ENCODE measurements at places on chromosomes 2 and 18.
A peak's percentile ranks its signal among the peaks of the same experiment; 100 is the strongest.

DNA sequence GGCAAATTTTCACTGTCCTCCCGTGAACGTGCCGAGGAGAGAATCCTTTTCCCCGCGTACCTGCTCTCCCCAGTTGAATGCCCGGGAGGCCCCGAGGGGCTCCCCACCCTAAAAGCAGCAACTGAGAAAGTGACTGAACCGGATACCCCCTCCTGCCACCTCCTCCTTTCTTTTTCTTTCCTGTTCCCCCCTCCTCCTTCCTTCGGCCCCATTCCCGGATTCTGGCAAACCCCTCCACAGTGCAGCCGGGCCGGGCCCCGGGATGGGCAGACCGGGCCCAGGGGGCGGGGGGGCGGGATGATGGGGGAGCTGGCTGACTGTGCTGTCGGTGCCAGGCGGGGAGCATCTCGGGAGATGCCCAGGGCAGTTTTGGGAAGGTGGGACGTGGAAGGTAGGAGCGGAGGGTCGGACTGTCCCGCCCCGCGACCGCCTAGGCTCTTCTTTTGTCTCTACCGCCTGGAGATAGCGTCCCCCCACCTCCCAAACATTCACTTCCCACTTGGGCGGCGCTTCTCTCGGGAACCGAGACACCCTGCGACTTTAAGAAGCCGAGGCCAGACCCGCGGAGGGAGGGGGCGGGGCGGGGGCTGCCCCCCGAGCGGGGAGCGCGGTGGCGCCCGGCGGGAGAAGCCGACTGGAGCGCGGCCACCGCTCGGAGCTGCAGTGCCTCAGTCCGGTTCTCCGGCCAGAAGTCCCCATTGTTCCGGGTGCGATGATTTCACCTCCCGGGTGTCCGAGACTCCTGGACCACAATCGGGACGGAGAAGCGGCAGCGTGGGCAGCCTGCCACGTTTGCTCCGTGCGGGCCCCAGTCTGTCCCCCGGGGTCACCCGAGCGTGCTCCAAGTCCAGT lies 8.2 kb downstream of the DLX2 start:
- DNase-seq, result no peak

- DNase-seq, result no peak
Observed at GRCh38 chr18:42137693-42138375, 182.8 kb downstream of the PIK3C3 start.

GRCh38 chr2:228675091-228675490 lies 493.6 kb upstream of the SPHKAP start:
- no peak for DNase-seq

DNA sequence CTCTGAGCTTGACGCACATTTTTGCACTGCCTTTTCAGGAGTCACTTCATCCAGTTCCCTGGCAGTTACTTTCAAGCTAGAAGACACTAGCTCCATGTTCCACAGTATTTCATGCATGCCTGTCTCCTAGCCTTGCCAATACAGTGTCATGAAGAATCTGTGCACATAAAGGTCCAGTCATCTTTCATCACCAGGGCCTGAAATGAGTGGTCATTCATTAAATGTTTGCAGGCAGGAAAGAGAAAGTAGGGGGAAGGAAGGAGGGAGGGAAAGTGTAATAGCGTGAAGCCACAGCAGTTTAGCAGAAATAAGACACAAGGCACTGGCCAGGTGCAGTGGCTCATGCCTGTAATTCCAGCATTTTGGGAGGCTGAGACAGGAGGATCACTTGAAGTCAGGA lies 92.4 kb upstream of the COPS8 start:
- no peak for DNase-seq

DNA sequence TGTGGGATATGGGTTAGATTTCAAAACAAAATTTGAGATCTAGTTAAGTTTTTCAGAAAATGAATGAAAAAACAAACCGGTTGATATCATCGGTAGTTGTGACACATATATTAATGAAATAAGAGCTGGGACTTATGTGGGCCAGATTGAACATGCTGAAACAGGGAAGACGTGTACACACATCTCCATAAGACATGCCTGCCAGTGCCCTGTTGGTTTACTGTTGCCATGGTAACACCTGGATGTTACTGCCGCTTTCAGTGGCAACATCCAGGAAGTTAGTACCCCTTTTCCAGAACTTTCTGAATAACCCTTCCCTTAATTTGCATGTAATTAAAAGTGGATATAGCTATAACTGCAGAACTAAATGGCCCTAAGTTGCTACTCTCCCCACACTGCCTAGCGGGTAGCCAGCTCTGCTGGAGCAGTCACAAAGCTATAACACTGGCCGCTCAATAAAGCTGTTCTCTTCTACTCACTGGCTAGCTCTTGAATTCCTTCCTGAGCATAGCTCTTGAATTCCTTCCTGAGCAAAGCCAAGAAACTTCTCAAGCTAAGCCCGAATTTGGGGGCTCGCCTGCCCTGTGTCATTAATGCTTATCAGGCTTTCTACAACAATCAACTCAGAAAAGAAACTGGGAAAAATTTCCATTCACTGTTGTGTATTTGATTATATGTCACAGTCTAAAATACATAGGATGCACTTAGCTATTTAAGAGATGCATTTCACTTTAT lies 776.3 kb upstream of the CDH7 start:
- no peak for DNase-seq

DNA sequence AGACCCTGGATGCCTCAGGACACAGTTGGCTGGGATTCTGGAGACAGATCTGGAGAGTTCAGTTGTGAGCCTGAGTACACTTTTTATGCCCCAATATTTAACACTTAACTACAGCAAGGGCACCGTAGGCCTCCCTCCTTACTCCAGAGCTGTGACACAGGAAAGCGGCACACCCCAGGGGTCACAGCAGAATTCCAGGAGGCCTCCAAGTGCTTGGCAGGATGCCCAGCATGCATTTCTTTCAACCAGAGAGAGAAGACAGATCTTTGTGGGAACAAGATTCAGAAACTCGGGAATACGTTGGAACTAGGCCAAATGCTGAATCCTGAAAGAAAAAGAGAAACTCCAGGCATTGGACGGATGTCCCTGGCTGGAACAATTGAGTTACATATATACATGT lies 199.2 kb upstream of the NT5C1B start:
- DNase-seq, result no peak

GRCh38 chr2:235439959-235440662 lies 53.7 kb upstream of the AGAP1 start:
- DNase-seq, result no peak

DNA sequence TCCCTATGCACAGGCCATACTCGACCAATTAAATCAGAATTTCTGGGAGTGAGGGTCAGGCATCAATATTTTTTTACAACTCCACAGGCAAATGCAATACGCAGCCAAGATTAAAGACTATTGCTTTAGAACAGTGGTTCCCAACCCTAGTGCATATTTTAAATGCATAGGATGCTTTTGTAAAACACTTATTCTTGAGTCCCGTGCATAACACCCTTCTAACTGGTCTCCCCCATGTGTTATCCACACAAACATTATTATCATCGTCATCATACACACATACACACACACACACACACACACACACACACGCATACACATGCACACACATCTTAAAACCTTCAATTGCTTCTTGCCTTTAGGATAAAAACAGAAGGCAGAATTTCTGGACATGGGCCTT lies 145.0 kb upstream of the PELI1 start:
- no peak for DNase-seq

DNA sequence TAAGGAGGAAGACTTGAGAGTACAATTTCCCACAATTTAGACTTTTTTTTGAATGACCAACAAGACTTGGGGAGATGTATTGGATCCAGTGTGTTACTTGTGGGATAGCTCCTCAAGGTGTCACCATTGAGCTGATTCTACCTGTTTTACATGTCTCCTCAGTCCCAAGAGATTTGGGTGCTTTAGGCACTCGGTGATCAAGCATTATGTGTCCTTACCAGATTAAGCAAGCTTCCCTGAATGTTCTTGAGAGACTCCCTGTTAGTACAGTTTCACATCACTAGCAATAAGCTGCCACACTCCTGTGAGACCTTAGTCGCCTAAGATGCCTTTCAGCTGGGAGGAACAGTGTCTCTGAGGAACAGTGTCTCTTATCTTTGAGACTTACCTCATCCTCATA lies 384.3 kb upstream of the SYT4 start:
- peak; percentile 28 for DNase-seq

- DNase-seq, result no peak
Observed at GRCh38 chr18:4851301-4851976, 345.6 kb downstream of the AKAIN1 start.

- no peak for DNase-seq
Observed at GRCh38 chr18:22816266-22817176, 116.6 kb upstream of the RBBP8 start.

DNA sequence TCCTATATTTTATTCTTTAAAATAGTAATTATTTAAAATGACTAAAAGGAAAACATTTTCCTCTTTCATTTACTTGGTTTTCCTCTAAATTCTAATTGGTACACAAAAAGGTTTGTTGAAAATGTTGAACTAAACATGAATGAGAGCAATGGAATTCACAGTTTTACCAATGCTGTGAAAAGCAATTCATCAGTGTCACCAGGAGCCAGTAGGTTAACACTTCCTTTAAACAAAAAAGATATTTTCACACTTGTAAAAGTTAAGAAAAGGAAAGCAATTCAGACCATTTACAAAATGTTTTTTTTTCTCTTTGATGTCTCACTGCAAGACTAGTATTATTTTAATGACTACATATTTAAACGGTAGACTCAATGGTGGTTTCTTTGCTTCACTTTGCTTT lies 341.6 kb downstream of the RIT2 start:
- DNase-seq, result no peak

DNA sequence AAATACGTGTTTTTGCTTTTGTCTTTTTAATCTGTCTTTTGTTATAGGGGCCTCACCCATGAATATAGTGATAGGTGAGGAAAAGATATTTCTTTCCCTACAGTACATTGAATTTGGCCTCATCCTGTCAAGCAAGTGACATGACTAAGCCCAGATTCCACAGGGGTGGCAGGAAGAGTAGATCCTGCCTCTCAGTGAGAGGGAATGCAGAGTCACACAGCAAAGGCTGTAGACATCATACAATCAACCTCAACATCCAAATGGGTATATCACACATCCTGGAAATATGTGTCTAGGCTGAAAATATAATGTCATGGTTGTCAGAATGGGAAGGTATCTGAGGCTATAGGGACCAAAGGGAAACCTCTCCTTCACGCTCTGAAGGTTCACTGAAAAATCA lies 269.6 kb downstream of the CDH20 start:
- DNase-seq, result no peak

DNA sequence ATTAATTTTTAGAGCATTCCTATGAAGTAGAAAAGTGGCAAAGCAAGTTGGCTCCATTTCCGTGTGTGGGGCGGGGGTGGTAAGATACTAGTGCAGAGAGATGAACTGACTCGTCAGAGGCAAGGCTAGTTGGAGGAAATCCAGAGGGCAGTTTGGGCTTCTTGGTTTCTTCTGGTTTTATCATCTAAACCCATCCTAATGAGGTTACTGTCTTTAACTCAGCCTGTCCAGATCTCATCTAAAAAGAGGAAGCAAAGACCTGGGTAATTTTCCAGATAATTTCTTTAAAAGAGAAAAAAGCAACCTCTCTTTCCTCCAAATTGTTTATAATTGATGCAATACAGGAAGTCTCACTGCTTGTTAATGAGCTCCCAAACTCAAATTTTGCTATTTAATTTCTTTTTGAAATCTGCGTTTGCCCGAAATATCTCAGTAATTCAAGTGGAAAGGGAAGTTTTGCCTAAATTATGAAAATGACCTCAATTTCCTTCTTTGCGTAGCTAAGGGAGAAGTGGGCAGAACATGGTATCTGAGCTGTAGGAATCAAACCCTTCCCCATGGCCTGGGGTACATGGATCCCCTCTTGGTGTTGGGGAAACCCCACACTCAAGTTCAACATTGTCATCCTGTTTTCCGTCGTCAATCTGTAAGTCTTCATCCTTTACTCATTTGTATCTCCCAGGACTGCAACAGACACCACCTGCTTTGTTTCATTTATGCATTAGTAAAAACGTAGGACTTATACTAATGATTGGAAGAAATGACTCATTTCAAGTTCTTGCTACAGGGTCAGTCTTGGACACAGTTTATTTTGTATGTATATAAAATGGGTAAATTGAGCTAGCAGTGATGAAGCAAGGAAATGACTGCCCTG lies 89.1 kb upstream of the KLF7 start:
- DNase-seq, result no peak

DNA sequence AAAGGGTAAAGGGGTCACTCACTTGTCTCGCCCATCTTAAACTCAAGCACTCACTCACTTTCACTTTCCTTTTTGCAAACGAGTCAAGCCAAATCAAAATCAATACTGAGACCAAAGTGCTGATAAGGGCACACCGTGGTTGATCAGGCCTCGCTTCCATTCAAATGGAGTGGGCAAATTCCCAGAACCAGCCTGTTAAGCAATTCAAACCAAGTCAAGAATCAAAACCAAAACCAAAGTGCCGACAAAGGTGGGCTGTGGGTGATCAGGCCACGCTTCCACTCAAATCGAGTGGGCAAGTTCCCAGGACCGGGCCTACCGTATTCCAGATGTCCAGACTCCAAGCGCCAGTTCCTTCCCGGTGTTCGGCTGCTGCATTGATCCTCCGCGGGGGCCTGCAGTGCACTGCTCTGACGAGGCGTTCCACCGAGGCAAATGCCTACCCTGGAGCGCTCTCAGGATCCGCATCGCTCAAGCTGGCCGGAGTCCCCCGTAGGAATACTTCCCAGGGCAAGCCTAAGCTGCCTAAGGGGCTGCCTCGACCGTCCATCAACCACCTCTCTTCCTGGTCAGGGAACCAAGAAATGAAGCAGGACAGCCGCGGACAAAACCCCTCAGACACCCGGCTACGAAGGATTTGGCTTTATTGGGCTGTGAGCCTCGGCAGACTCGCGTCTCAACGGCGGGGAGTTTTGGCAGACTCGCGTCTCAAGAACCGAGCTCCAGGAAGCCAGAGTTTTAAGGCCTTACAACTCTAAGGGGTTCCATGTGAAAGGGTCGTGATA lies 89.9 kb upstream of the SLC1A4 start:
- DNase-seq, result no peak

DNA sequence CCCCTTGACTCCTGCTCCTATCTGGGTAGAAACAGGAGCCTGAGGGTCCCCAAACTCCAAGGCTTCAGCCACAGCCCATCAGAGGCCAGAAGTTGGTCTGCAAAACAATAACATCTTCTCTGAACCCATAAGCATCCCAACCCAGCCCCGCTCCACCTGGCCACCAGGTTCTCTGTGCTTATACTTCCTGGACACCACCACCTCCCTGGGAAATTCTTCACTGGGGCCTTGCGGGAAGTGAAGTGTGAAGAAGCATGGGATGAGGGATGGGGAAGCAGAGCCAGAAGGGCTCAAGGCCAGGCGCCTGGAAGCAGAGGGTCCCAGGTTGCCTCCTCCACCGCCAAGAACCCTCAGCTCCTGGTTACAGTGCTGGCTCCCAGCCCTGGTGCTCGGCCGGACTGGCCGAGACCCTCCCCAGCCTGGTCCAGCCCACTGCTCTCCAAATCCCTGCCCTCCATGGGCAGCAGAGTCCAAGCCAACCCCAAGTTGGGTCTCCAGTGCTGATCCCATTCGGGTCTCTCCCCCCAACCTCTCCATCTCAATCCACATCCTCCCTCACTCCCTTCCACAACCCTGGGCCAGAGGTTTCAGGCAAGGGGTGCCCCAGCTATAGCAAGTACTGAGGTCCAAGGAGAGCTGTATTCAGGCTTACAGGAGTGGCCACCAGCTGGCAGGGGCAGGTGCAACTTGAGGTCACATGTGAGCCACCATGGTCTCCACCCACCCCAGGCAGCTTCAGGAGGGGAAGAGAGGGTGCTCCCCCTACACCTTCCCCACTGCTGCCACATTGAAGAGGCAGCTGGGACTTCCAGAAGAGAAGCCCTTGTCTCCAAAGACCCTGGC lies 60.7 kb downstream of the TNS1 start:
- no peak for DNase-seq
